ENCODE measurements at places on chromosomes 4 and X.

- no peak for ATAC-seq
Measured at GRCh38 chr4:8050555-8051206, 107.9 kb downstream of the ABLIM2 start.

DNA sequence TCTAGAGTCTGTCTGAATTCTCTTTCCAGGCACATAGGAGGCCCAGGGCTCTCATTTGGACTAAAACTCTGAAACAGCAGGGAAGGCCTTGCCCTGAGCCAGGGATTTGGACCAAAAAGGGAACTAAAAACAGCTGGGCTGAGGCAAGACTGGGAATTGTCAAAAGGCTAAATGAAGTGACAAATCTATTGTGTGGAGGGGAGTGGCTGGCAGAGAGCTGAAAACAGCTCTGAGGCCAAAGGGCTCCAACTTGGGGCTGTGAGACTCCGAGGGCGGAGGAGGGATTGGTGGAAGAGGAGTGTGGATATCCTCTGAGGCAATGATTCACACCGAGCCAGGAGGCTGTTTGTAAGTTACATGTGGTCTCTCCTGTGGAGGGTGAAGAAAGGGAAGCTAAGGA lies 63.2 kb downstream of the PHEX start:
- ATAC-seq: no peak

DNA sequence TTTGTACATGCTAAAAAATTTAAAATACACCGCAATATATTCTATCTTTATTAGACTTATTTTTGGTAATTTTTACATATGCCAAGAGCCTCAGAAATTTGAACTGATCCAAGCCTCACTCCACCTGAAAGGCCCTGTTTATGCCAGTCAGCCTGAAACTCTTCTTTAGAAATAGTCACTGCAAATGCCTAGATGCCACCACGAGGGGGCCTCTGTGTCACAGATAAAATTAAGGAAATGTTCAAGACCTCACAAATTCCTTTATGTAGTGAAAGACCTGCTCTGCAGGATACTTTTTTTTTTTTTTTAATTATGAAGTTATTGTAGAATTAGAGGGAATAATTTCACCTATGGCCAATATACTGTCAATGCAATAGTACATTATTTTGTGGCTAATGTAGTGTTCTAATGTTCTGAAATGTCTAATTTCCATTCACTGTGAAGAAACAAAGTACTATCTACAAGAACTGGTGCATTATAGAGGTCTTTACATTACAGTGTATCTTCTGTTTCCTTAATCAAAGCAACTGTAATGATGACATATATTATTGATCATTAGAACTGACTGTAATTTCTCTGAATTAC lies 69.8 kb downstream of the DTHD1 start:
- peak; percentile 46 for ATAC-seq

DNA sequence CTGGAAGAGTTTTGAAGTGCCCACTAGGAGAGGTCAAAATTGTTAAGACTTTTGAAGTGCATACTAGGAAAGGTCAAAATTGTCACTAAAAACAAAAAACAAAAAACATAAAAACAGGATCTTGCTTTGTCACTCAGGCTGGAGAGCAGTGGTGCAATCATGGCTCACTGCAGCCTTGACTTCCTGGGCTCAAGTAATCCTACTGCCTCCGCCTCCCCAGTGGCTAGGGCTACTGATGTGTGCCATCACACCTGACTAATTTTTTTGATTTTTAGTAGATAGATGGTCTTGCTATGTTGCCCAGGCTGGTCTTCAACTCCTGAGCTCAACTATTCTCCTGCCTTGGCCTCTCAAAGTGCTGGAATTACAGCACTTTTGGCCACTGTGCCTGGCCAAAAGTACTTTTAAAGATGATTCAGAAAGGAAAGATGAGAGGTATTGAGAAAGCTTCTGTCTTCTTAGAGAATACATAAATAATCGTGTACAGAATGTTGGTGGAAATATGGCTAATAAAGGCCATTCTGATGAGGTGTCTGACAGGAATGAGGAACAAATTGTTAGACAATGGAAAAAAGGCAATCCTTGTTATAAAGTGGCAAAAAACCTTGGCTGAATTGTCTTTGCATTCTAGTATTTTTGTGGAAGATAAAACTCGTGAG lies 43.3 kb upstream of the STX18 start:
- no peak for ATAC-seq

- ATAC-seq: peak; percentile 77
Measured at GRCh38 chr4:102263024-102263787, 82.1 kb downstream of the SLC39A8 start.

- peak; percentile 62 for ATAC-seq
Measured at GRCh38 chr4:73718375-73719373, 21.7 kb upstream of the CXCL8 start.

- ATAC-seq: no peak
Measured at GRCh38 chrX:75997692-75998091, 175.2 kb upstream of the PBDC1 start.

DNA sequence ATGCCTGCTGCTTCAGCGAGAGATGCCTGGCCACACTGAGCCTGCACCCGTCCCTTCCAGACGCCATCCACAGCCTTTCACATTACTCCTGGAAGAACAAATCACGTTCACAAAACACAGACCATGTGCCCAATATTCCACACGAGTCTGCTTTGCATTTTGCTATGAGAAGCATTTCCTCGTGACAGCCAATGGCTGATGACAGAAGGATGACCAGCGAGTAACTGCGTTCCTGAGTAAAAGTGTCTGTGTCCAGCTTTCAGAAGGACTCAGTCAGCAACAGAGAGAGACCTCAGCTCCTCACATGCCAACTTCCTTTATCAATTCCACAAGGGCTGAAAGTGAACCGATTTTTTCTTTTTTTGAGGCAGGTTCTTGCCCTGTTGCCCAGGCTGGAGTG lies 19.5 kb downstream of the NAT8L start:
- no peak for ATAC-seq

DNA sequence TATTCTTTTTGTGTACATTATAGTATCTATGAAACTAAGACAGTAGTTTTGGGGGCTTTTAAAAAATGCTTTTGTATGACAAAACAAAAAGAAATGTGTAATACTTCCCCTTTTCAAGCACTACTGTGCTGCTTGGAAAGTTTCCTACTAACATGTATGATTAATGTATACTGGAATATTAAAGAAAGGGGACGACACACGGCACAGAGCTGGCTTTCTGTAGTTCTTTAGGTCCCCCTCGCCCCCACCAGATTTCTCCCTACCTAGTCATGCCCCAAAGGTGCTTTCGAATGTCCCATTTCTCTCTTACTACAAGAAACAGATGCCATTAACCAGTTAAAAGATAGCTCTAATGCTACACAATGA lies 1.6 kb upstream of the AP1S2 start:
- ATAC-seq: no peak

GRCh38 chr4:143768007-143768591 lies 67.6 kb upstream of the FREM3 start:
- no peak for ATAC-seq

DNA sequence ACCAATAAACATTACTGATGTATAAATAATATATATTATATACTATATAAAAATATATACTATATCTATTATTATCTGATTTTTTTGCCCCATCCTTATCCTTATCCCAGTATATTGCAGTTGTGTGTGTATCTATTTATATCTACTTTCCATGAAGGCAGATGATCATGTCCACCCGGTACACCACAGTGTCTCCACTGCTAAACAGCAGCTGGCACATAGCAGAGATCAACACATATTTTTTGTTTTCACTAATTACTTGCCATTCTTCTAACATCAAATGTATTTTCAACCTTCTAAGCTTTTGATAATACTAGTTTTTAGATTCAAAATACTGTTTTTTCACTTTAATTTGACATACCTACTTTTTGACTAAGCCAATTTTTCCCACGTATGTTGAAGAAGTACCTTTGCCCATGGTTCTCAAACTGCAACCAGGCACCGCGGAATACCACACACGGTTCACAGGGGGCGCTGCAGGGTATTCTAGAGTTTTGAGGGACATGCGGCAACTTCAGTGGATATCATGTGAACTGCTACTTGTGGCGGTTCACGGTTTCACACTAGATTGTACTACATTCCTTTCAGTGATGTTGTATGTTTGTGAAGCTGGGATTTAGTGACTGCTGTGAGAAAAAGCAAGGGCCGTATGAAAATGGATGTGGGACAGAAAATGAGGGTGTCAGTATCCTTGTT lies 182.5 kb upstream of the NPY2R start:
- ATAC-seq: no peak

DNA sequence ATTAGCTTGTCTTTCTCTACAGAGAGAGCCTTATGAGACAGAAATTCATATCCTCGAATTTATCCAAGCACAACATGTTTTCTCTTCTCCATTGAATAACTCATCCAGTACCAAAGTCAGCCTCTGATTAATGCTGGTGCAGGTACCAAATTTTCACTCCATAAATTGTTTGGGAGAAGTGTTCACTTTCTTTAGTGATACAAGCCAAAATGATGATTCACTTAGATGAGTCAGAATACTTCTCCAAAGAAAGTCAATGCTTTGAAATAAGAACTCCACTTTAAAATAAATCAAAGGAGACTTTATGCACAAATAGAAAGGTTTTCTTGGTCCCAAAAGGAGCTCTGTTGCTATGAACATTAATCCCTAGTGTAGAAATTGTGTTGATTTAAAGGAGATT lies 60.2 kb downstream of the MAOB start:
- ATAC-seq: no peak

DNA sequence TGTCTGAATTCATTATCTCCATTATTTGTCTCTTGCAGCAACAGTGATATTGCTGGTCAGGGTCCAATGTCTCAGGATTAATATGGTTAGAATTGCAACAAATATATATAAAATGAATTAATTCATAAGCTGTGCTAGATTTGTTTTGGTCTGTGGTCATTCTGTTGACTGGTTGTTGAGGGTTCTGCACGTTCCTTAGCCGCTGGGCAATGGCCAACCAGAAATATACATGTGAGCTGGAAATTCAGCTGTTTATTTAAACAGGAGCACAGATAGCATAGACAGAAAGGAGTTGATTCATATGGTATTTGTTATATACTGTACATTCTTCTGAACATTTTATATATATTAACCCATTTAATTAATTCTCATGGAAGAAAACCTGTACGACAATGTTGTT lies 100.8 kb downstream of the RPA4 start:
- ATAC-seq: no peak

DNA sequence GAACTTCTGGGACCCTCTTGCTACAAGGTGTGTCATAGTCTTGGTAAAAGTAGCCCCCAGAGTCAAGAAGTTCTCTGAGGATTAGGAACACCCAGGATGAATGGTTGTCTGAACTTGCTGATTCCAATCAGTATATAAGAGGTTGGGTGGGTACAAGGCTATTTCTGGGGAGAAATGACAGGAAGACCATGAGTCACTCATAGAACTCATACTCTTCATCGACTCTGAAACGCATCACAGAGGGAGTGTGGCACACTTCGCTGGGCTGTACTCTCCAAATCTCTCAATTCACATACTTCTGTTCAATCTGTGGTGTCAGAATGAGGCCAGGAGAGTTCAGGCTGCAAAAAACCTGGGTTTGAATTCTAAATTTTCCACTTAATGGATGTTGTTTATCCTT lies 193.2 kb upstream of the LEF1 start:
- no peak for ATAC-seq

DNA sequence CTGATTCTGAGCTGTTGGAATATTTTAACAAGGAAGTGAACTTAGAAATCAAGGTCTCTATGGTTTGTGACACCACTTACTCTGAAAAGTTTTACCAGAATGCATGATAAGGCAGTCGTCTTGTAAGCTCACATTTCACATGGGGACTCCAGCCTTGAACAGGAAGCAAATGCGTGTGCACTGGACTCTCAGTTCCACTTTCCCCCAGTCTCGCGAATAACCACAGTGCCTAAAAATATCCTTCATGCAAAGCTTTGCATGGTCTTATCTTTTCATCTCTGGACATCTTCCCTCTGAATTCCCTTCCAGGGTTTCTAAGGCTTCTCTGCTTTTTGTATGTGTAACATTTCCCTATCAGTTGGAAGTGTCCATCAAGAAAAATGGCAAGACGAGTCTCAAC lies 581.8 kb downstream of the NLGN4X start:
- ATAC-seq: peak; percentile 95

DNA sequence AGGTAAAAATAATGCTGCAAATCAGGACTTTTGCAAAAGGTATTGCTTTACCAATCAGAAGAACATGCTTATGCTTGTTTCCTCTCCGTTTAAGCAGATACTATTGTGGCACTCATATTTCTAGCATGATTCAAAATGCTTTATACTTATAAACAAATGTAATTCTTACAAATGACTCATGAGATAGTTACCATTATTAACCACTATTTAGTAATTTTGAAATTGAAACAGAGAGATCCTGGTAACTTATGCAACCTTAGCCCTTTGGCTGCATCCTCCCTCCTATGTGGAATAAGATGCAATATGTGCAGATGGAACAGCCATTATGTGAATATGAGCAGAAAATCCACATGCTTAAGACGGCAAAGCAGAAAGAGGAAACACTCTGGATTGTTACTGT lies 164.7 kb downstream of the PCDH18 start:
- no peak for ATAC-seq

- ATAC-seq: no peak
Measured at GRCh38 chr4:6199422-6199921, 877 bp downstream of the JAKMIP1 start.

GRCh38 chrX:26442340-26442739 lies 226.4 kb downstream of the MAGEB5 start:
- no peak for ATAC-seq

GRCh38 chrX:108001218-108001814 lies 19.1 kb upstream of the TEX13B start:
- ATAC-seq: peak; percentile 66

DNA sequence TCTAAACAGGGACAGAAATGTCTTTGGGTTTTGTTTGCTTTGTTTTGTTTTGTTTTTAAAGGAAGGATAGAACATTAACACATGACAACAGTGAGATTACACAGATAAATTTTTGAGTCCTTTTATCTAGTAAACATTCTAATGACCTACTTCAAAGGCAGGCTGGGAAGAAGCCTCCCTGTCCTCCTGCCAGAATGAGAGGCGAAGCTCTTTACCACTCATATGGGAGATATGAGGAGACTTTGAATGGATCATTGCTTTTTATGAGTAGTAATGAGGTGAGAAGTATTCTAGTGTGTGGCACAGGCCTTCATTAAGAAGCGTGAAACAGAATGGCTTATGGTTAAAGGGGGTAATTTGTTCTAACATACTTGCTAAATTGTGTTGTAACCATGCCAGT lies 172.0 kb downstream of the FBXO8 start:
- no peak for ATAC-seq

- no peak for ATAC-seq
Measured at GRCh38 chrX:69305333-69306062, 140.2 kb upstream of the PJA1 start.

DNA sequence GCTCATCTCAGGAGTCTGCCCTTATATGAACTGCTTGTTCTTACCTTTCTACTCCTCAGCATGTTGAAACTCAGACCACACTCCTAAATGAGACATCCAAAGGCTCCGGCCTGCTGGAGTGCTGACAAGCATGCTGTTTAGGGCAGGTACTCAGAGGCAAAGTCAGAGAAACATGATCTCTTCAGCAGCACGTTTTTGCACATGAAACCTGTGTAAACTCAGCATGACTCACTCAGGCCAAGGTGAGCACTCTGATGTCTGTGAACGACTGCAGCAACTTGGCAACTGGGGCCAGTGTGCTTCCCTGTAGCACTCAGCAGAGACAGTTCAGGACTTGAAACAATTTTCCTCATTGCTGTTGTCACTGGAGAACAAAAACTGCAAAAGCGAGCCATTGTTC lies 109.6 kb downstream of the PACRGL start:
- no peak for ATAC-seq

All from stimulated activated memory B cell treated with anti-CD40 and anti-IgM and Interleukin-4, amounts not matched to agents 10 μg/mL and 1 μg/mL and 100 μg/mL, for 72 hours (primary cell).